Cerebellar nuclear complex (tissue), 1 donor: ENCODE measurements at places on chromosomes 6 and 20.
A peak's percentile ranks its signal among the peaks of the same experiment; 100 is the strongest.

DNA sequence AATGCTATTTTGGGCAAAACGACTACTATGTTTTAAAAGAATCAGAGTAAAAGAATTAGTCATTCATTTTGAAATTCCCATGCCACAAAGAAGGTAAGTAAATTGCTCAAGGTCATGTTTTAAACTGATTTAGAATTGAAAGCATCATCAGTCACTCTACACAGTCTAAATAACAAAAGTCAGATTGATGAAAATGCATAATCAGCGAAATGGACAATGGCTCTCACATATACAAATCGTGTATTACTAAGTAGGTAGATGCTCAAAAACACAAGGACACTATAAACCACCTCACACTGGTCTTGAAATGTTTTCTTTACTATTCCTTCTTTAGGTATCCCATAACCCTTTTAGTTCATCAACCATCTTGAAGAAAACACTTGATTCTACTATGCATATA lies 135.4 kb downstream of the OPN5 start:
- DNase-seq = no peak

GRCh38 chr20:62704341-62704948 lies 4.2 kb upstream of the NTSR1 start:
- no peak for DNase-seq

DNA sequence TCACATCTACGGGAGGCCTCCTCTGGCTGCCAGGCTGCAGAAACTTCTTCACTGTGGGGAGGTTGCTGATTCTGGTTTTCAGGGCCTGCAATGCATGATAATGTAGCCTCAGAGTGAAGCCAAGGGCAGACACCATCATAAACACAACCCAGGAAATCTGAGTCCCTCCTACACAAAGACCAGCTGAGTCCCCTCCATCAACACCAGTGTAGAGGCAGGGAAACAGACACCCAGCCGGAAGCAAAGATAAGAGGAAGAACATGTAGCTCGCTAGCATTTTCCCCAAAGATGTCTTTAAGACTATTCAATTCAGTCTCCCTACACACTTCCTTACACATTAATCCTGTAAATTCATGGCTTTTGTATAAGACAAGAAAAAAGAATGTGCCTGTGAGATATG lies 23.6 kb downstream of the GSTA2 start:
- DNase-seq = no peak

- no peak for DNase-seq
Measured at GRCh38 chr6:55668591-55668990, 89.6 kb upstream of the HMGCLL1 start.

GRCh38 chr6:48036316-48036715 lies 74.7 kb downstream of the PTCHD4 start:
- DNase-seq = no peak

GRCh38 chr6:14380901-14381828 lies 263.6 kb downstream of the CD83 start:
- no peak for DNase-seq

GRCh38 chr20:24378661-24379483 lies 90.6 kb upstream of the SYNDIG1 start:
- no peak for DNase-seq

- no peak for DNase-seq
Measured at GRCh38 chr6:68975064-68975463, 340.0 kb downstream of the ADGRB3 start.

- no peak for DNase-seq
Measured at GRCh38 chr6:24891004-24891403, 44.8 kb downstream of the RIPOR2 start.

- peak; percentile 14 for DNase-seq
Measured at GRCh38 chr20:51624157-51624731, 81.7 kb upstream of the NFATC2 start.

GRCh38 chr20:10671919-10672623 lies 1.7 kb downstream of the JAG1 start:
- DNase-seq = no peak

- DNase-seq = no peak
Measured at GRCh38 chr6:153192943-153193885, 62.1 kb upstream of the RGS17 start.

DNA sequence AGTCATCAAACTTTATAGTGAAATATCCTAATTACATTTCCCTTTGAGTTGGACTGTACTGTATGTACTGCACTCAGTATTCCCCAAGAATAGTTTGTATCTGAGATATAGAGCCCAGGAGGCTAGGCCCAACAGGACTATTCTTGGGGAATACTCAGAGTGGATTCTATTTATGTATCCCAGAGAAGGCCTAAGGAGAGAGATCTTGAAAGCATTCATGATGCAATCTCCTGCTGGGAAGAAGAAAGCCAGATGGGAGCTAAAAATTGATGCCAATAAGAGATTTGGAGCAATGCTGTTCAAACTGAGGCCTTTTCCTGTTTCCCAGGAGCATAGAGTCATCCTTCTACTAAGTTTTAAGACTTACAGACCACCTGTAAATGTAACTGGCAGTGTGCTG lies 452.1 kb upstream of the PLCB4 start:
- DNase-seq = no peak

GRCh38 chr20:63831993-63832686 lies 1.1 kb upstream of the ZBTB46 start:
- DNase-seq = no peak

GRCh38 chr6:133223452-133224029 lies 17.6 kb upstream of the EYA4 start:
- no peak for DNase-seq

DNA sequence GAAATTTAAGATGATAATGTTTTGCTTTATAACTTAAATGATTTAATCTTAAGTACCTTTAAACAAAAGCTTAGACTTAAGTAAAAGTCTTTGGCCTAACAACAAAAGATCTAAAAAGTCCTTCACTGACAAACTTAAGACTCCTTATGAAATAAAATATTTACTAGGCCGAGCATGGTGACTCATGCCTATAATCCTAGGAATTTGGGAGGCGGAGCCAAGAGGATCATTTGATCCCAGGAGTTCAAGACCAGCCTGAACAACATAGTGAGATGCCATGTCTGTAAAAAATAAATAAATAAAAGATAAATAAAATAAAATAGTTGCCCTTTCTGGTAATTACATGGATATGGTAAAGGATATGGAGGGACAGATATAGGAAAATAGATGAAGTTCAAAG lies 12.4 kb downstream of the KATNA1 start:
- no peak for DNase-seq

GRCh38 chr6:19839788-19840187 lies 2.6 kb downstream of the ID4 start:
- no peak for DNase-seq

DNA sequence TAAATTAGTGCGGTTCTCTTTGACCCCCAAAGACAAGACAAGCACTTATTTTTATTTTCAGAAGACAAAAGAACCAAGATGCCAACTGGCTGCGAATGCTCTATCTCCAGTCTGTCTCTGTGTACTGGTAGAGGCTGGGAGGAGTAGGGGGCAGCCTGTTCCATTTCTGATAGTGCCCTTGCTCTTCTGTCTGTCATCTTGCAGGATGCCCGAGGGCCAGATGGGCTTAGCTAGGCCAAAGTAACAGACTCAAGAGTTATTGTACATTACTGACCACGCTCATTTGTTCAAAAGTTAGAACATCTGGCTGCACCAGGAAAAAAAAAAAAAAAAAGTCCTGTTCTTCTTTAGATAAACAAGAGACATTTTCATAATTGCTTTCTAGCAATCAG lies 198.1 kb upstream of the UST start:
- DNase-seq = no peak

- no peak for DNase-seq
Measured at GRCh38 chr6:4174042-4174441, 38.7 kb upstream of the ECI2 start.

DNA sequence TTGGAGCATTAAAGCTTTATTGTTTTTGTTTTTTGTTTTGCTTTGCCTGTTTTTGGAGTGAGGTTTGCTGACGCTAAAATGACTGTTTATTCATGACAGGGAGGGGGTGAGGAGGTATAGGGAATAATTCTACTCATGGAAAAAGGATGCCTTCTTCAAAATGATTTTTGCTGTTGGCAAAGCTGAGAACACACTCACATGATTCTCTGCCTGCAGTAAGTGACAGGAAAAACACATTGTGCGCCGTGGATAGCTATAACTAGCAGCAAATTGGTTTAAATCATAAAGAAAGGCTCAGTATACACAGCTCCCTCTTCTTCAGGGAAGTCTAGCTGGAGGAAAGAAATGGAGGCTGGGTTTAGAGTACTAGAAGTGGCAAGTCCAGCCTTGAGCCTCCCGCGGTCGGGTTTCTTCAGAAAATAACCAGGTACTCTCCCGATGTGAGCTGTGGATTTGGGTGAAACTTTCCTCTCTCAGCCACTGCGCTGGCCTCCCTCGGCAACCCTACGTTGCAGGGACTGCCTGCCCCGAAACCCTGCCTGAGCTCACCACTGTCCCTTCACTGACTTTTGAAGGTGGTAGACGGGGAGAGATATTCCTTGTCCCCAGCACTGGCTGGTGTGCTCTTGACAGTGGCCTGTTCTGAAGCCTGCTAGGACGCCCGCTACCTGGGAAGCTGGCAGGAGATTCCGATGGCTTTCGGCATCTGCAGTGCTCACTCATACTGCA lies 278.2 kb downstream of the NRN1 start:
- DNase-seq = no peak

DNA sequence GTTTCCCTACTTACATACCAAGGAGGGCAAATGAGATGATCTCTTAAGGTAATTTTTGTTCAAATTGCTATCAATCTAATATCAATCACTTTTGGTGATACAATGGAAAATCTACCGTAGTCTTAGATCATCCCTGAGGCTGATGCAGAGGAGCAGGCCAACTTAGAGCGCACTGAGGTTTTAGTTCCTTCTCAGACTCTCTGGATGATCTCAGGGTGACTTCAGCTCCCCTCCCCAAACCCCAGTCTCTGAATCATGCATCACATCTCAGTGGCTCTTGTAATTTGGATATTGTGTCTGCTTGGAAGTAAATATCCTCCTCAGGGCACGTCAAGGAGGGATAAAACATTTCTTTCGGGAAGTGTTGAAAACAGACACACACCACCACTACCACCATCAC lies 5.9 kb downstream of the TUBB2B start:
- DNase-seq = no peak

DNA sequence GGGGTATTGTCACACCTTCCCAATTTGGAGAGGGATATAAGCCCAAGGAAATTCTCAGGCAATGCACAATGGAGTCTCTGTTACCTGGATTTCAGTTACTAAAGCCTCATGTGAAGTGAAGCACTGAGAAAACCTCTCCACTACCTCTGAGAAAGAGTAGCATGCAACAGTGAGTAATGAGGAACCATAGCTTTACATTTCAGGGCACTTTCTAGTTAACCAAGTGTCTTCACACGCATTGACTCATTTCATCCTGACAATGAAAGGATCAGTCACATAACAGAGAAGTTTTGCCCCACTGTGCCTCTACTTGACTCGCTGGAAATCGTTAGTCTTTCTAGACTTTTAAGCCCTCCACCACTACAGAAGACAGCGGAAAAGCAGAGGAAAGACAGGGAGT lies 86.2 kb upstream of the ARID1B start:
- no peak for DNase-seq

DNA sequence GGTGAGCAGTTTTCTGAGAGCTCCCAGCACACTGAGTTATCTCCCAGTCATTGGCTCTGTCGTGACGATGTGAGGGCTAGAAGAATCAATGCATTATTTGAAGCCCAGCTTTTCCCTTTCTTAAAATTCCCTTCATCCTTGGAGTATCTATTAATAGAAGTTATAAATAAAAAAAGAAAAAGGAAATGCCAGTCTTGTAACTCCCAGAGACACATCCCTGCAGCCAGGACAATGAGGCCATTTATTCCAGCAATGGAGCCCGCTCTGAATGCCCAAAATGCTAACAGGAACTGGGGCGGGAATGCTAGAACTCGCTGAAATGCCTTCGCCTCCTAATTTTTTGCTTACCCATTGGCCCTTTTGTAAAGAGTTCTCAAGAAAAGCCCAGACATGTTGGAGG lies 305.8 kb downstream of the TFAP2C start:
- DNase-seq = no peak

GRCh38 chr6:52022675-52023074 lies 64.7 kb downstream of the PKHD1 start:
- DNase-seq = no peak

GRCh38 chr20:4483486-4483885 lies 238.2 kb upstream of the PRND start:
- no peak for DNase-seq

- DNase-seq = no peak
Measured at GRCh38 chr20:21234324-21234723, 68.8 kb upstream of the XRN2 start.

- no peak for DNase-seq
Measured at GRCh38 chr6:149043476-149044130, 273.9 kb upstream of the TAB2 start.

DNA sequence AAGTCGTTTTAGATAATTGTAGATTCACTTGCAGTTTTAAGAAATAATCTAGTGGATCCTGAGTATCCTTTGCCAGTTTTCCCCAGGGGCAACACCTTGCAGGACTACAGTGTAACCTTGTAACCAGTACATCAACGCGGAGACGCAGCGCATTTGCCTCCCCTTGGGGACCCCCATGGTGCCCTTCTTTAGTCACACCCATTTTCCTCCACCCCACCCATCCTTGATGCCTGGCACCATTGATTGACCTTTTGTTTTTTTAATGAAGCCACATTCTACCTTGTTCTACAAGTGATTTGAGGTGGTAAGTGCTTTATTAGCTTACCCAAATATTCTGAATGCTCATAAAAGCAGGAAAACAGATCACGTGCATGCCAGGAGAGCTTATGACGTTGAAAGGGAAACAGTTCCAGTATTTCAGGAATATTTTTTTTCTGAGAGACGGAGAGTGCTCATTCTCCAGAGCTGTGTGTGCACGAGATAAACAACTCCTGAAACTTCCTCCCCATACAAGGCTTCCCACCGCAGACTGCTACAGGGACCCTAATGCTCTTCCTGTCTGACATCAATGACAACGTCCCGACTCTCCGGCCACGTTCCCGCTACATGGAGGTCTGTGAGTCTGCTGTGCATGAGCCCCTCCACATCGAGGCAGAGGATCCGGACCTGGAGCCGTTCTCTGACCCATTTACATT lies 35.7 kb downstream of the CDH26 start:
- DNase-seq = no peak

DNA sequence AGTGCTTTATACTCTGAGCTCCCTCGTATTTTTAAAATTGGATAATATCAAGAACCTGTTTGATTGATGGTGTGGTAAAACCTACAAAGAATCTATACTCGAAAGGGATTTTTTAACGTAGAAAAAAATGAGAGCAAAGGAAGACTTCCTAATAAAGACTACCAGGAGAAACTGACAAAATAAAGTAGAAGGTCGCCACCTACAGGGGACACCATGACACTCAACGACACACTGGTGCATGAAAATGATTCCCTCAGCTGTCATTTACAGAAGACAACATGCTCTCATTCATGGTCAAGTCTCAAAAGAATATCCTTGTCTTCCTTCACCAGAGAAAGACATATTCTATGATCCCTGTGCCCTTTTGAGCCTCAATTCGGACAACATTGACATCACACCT lies 10.1 kb upstream of the NHSL1 start:
- DNase-seq = no peak

- DNase-seq = no peak
Measured at GRCh38 chr20:33933469-33933909, 60.2 kb upstream of the RALY start.

- DNase-seq = no peak
Measured at GRCh38 chr20:40953856-40954255, 74.8 kb upstream of the TOP1 start.
